Cortex of kidney (tissue), 1 donor: ENCODE measurements at places on chromosomes 2 and 18.

DNA sequence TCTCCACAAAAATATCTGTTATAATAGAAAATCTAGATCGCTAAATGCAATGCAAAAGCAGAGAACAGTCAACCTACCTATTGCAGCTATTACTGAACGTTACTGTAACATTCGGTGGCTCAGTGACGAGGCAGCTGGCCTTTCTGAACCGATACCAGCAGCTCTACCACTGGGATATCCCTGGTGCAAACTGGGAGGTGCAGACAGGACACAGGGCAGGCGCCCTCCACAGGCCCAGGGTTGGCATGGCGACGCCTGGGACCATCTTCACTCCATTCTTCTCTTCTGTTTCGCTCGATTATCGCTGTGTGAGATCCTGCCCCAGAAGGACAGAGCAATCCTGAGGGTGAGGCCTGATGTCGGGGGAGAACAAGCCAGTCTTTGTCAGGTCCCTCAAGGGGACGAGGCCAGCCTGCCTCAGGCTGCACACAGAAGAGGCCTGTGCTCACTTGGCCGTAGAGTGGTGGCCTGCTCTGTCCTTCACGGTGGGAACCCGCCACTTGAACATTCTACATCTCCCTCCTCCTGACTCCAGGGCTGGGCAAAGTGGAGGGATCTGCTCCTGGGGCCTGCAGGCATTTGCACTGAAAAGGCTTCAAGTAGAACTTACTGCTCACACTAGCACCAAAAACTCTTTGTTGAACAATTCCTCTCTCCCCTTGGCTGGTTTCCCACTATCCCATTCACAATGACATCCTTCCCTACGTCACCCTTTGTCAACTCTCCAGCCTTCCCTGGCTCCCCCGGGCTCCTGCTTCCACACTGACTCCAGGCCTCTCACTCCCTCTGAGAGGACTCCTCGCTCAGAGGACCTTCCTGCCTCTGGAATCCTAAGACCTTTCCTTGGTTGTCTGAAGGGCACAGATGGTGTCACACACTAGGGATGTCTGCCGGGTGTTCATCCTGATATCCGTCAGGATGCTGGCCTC is 49.7 kb downstream of the CYRIA start:
- no peak for DNase-seq

- DNase-seq: no peak
Measured at GRCh38 chr2:110847651-110848050, 115.3 kb downstream of the ACOXL start.

DNA sequence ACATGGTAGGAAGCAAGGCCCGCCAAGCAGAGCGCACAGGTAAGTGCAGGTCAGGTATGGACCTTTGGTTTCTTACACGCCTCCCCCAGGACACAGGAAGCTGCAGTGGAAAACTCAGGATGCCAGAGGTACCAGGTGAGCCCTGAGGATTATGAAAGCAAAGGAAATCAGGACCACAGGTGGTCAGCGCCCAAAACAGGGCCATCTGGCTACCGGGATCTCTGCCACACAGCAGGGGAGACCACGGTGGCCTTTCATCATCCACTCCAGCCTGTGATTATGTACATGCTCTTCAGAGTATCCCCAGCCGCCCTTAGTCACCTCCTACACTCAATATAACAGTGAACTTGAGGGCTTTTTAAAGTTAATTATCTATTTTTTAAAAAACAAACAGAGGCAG is 125.5 kb upstream of the EPC2 start:
- DNase-seq: no peak

DNA sequence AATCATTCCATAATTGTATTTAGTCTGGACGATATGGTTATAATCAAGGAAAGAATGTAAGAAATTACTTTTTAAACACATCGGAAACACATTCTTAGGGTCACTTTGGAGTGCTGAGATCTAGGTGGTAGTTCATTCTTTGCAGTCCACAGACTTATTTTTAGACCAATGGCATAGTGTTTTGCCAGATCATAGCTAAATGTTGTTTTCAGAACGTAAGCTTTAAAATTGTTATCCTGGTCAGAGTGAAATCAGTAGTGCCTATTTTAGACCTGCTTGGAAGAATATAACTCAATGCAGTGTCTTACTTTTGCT is 4.3 kb downstream of the MYL12A start:
- DNase-seq: no peak

- no peak for DNase-seq
Measured at GRCh38 chr2:185687967-185688366, 50.6 kb upstream of the FSIP2 start.

GRCh38 chr2:164593959-164594358 is 27.3 kb downstream of the GRB14 start:
- DNase-seq: no peak

DNA sequence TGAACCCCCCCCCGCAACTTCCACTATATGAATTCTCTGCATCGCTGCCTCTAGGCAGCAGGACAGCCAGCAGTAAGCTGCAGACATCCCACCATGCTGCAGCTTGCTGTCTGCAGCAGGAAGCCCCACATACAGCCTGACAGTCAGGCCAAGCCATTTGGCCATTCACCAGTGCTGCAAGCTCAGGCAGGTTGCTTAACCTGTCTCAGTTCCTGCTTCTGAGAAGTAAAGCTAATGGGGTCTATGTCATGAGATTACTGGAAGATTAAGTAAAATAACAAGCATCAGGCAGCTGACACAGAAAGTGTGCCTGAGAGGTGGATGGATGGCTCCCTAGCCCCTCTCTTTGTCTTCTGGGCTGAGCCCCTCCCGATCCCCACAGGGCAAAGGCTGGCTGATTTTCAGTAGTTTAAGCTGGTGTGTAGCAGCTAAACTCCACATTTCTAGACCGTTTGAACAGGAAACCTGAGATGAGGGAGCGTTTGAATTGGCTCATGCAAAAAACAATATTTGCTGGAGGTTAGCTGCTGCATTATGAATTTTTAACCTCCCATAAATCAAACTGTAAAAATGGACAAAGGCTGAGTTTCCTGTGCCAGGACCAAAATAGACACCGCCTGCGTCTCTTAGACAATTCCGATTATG is 193.8 kb upstream of the ARL4C start:
- no peak for DNase-seq

GRCh38 chr18:70428439-70428838 is 139.6 kb downstream of the SOCS6 start:
- no peak for DNase-seq

DNA sequence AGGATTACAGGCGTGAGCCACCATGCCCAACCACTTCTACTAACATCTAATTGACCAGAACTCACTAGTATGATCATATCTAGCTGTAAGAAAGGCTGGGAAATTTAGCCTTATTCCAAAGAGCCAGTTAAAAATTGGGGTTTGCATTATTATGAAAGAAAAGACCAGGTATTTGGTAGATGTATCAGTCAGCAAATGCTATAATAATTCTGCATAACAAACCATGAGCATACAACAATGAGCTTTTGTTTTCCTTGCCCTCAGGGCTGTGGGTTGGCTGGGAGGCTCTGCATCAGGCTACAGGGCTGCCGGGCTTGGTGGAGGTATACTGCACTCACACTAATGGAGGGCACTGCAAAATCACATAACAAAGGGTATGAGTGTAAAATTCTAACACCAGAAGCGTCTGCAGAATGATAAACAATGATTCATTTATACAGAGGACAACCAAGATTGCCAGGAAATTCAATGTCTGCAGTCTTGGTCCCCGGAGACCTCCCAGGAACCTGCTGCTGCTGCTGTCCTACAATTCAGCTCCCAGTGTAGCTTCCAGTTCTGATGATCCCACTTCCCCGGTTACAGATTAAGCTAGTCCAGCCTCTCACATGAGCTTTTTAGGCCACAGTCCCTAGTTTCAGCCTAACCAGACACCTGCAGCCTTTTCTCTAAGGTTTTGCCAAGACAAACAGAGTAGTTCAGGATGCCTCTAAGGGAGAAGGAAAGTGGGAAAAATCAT is 32.2 kb upstream of the ST3GAL5 start:
- DNase-seq: no peak

GRCh38 chr2:102005989-102006885 is 14.5 kb downstream of the IL1R2 start:
- DNase-seq: no peak

GRCh38 chr2:39529836-39530235 is 92.8 kb upstream of the MAP4K3 start:
- no peak for DNase-seq
